ENCODE measurements at places on chromosomes 1 and 21. TPM values are rescaled to one million over a fixed set of nuclear protein-coding genes. Genes with fewer than 3 reads are reported as not detected.
A peak's percentile ranks its signal among the peaks of the same experiment; 100 is the strongest.

- H3K4me1 ChIP-seq, result no peaks in the 10 kb centered on the region
- H3K36me3 ChIP-seq, result no peaks in the 10 kb centered on the region
- no peaks in the 10 kb centered on the region for H3K27me3 ChIP-seq
- no peak for DNase-seq
- H3K27ac ChIP-seq, result no peak overlapping the region
- no peak overlapping the region for H3K4me3 ChIP-seq
Observed at GRCh38 chr1:236084386-236084730, 19.5 kb upstream of the NID1 start.

DNA sequence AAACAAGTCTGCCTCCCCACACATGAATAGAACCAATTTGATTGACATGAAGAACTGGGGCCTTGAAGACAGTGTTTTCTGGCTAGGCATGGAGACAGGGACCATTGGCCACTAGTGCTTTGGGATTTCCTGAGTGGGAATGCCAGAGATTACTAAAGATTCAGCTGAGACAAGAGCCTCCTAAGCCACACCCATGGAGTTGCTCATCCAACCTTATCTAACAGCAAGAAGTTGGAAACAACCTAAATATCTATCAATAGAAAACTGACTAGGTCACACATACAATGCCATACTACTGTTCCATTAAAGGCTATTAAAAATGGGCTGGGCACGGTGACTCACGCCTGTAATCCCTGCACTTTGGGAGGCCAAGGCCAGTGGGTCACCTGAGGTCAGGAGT is 184.1 kb downstream of the ZBTB18 start:
- H3K27me3 ChIP-seq, result no peaks in the 10 kb centered on the region
- no peak overlapping the region for H3K27ac ChIP-seq
- no peak overlapping the region for H3K4me3 ChIP-seq
- H3K4me1 ChIP-seq, result peaks cover 7% of the 10 kb centered on the region

DNA sequence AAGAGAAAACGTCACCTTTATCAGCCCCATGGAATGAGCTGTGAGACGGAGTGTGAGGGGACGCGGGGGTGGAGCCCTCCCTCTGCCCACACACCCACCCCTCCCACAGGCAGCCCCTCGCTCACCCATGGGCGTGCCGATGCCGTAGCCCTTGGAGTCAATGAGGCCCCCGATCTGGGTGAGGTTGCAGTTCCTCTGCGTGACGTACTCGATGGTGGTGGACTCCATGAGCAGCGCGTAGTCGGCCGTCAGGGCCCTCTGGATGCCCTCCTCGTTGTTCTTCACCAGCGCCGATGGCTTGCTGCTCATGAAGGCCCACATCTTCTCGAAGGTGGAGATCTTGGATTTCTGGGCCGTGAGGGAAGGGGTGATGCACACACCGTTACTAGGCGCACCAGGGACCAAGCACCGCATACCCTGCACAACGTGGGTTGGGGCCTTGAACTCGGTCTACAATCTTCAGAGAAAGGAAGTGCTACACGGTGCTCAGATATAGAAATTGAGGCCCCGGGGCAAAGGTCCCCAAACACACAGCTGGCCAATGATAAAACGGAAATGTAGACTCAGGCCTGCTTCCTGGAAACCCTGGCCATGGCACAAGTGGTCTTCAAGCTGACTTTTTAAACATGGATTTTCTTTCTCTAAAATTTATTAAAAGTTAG is 228.2 kb downstream of the GRIK3 start:
- no peak overlapping the region for H3K27ac ChIP-seq
- no peaks in the 10 kb centered on the region for H3K4me1 ChIP-seq
- no peak for DNase-seq
- H3K4me3 ChIP-seq, result no peak overlapping the region

GRCh38 chr21:42492201-42492600 is 3.8 kb downstream of the RSPH1 start:
- no peak for DNase-seq
- H3K4me3 ChIP-seq, result no peak overlapping the region
- peaks cover 13% of the 10 kb centered on the region for H3K4me1 ChIP-seq
- H3K36me3 ChIP-seq, result no peaks in the 10 kb centered on the region
- H3K27ac ChIP-seq, result no peak overlapping the region
- H3K27me3 ChIP-seq, result no peaks in the 10 kb centered on the region

- no peak overlapping the region for H3K4me3 ChIP-seq
- no peak overlapping the region for H3K27ac ChIP-seq
- peaks cover 100% of the 10 kb centered on the region for H3K36me3 ChIP-seq
- no peaks in the 10 kb centered on the region for H3K4me1 ChIP-seq
- no peaks in the 10 kb centered on the region for H3K27me3 ChIP-seq
- DNase-seq, result no peak
Observed at GRCh38 chr1:214640431-214641213, 37.6 kb downstream of the CENPF start.

DNA sequence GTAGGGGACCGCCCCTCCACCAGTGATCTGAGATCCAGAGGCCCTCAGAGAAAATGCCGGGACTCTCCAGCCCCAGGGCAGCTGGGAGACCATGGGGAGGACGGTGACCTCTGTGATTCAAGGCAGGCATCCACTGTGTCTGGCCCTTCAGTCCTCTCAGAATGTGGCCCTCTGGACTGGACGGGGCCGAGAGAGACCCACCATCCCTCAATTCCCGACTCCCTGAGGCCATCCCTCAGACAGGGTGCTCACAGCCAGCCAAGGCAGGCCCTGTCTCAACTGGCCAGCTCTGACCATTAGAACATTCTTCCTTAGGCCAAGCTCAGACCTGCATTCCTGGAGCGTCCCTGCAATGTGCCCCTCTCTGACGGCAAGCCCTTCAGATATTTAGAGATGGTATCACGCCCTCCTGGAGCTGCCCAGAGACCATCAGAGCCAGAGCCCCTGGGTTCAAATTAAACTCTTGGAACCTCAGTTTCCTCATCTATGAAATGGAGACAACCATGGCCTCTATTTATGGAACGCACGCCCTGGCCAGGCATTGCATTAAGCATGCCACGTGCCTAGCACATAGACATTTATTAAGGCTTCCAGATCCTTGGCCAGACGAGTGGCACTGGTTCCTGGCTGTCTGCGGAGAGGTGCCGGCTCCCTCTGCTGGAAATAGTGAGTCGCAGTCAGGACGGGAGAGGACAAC is 9.6 kb upstream of the EPS8L3 start:
- no peaks in the 10 kb centered on the region for H3K36me3 ChIP-seq
- H3K27ac ChIP-seq, result no peak overlapping the region
- no peak overlapping the region for H3K4me3 ChIP-seq
- DNase-seq, result peak; percentile 78

Gene MEX3A
- not detected for polyA plus RNA-seq

Gene CLCA4
- polyA plus RNA-seq, result not detected

Gene TRAPPC3
- polyA plus RNA-seq, result 125 TPM

Gene SOAT1
- 158 TPM for polyA plus RNA-seq

Gene KIAA1614
- not detected for polyA plus RNA-seq

Data from CD14-positive monocyte (primary cell).